ENCODE measurements at places on chromosomes 5 and 9.

GRCh38 chr9:92247981-92248380 is 45.5 kb downstream of the IARS1 start:
- no peak for DNase-seq

DNA sequence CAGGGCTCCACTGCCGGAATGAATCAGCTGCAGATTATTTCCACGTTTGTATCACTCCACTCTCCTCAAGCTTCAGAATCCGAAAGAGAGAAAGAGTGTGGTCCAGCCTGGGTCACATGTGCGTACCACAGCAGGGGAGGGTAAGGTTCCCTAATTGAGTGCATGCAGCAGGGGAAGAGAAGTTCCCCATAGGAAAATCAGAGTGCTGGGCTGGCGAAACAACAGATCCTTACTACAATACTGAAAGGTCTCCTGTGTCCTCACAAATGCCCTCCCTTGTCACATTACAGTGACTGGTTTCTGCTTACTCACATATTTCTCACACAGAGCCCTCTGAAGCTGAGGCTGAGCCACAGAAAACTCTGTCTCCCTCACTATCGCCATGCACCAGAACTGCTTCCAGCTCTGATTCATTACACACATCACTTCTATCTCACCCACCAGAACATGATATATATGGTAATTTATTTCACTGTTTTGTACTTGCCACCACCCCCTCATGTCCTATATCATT is 532.2 kb upstream of the TUSC1 start:
- no peak for DNase-seq

DNA sequence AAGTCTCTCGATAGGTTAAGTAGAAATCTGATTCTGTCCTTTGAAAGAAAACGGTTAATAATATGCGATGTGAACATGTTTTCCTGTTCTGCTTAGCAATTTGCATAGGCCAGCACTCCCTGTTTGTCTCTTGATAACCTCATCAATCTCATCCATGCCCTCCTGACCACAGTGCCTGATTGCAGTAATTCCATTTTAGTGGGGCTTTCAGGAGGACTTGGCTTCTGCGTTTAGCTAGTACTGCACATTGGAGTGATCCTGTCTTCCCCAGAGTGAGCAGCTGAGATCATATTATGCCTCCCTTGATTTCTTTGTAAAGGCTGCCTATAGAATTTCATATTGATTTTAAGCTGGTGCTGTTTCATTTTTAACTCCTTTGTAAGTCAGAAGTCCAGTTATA is 335.9 kb upstream of the ISL1 start:
- no peak for DNase-seq

- no peak for DNase-seq
Observed at GRCh38 chr5:125343015-125343414, 596.6 kb upstream of the ZNF608 start.

- no peak for DNase-seq
Observed at GRCh38 chr5:72231991-72232703, 87.9 kb downstream of the MRPS27 start.

DNA sequence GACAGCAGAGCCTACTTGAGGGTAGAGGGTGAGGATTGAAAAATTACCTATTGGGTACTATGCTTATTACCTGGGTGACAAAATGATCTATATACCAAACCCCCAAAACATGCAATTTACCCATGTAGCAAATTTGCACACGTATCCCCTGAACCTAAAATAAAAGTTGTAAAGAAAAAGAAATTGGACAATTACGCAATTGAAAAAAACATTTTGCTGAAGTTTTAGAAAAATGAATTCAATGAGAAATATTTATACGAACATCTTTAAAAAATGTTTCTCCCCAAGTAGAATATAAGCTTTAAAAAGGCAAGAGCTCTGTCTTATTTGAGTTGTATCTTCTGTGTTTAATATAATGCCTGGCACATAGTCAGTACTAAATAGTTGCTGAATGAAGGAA is 30.3 kb upstream of the TRAF1 start:
- DNase-seq = no peak

DNA sequence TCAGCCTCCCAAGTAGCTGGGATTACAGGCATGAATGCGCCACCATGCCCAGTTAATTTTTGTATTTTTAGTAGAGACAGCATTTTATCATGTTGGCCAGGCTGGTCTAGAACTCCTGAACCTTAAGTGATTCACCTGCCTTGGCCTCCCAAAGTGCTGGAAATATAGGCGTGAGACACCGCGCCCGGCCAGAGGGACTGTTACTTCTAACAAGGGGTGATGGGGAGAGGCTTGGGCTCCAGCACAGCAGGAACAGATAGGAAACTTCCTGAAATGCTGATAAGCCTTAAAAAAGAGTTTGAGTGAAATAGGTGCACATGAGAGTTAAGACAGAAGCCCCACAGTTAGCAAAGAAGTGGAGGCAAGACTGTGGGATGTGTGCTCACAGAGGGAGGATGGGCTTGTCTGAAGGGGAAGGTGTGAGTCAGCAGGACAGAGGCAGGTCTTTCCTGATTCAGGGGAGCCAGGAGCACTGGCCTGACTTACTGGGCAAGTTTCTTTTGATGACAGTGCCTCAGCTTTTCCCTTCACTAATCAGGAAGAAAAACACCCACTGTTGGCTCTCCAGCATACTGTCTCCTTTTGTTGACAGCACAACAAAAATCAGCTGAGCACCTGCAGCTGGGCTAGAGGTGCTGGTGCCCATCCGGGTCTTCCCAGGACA is 68.4 kb downstream of the RAD23B start:
- DNase-seq = no peak

- DNase-seq = no peak
Observed at GRCh38 chr9:98540476-98540875, 168.3 kb downstream of the GABBR2 start.

GRCh38 chr9:18544456-18544855 is 70.5 kb downstream of the ADAMTSL1 start:
- DNase-seq = no peak

GRCh38 chr5:160230686-160231527 is 1.6 kb downstream of the FABP6 start:
- no peak for DNase-seq

- no peak for DNase-seq
Observed at GRCh38 chr9:84139296-84140070, 158.9 kb downstream of the RMI1 start.

DNA sequence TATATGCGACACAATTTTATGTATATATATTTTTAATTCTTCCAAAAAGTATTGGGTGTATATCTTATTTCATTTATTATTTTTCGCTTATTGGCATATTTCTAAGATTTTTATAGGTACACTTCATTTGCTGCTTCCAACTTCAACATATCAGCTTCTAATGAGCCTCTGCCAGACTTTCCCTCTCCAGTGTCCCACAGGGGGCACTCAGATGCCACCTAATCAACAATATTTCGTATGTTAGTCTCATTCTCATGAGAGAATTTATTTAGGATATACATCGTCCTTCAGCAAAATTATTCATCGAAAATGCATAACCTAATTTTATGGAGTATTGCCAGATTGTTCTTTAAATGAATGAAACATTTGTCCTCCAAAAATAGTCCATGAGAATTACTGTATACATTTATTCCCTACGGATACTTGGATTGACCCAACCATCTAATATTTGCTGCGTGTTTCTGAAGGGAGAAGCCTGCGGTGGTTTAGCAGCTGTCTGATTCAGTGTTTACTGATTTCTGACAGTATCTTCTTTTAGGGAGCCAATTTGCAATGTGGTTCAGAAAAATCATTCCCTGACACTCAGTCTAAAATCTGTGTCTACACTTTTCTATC is 100.6 kb upstream of the SELENOP start:
- peak; percentile 17 for DNase-seq

GRCh38 chr5:154701181-154701580 is 54.0 kb upstream of the LARP1 start:
- DNase-seq = no peak

GRCh38 chr5:72464071-72464470 is 43.1 kb downstream of the ZNF366 start:
- no peak for DNase-seq

GRCh38 chr5:28132151-28132550 is 1093.8 kb upstream of the CDH9 start:
- DNase-seq = no peak

DNA sequence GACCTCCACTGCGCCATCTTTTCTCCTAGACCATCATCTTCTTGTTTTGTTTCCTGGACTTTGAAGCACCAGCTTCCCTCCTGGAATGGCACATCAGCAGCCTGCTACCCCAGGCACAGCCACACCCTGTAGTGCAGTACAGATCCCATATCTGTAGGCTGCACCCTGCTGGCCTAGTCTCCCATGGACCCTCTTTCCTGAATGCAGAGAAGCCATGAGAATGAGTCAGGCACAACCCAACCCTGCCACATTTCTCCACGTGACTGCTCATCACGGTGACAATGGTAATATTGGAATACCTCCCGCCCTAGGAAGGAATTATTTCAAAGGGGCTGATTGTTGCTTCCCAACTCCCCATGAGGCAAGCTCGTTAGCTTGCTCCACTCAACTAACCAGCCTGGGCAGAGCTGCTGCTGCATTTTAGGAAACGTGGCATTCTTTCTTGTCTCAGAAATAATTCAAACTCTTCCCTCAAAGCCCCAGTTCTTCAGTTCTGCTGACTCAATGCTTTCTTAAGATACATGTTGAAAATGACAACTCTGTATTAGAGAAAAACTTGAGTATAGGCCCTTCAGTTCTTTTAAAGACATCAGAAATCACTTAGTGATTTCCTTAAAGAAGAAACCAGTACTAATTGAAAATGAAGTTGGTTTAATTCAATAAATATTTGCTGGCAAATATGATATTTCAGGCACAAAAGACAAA is 328.1 kb downstream of the MLLT3 start:
- DNase-seq = no peak

DNA sequence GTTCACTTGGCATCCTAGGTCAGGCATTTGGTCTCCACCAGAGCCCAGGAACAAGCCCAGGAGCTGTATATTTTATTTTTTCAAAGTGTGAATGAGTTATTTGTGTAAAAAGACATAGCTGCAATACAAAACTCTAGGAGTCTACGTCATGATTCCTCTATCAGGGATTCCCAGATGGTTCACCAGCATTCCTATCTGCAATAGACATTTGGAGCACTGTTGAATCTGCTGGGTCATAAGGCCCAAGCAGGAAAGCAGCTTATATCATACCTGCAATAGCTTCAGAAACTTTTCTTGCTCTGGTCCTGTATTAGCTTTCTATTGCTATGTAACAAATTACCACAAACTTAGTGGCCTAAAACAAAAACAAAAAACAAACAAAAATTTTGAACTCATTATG is 16.7 kb upstream of the DELE1 start:
- no peak for DNase-seq
